Small intestine (tissue), 16 donors: ENCODE measurements at places on chromosomes 7 and 10. TPM values are rescaled to one million over a fixed set of nuclear protein-coding genes. Genes with fewer than 3 reads are reported as not detected.

DNA sequence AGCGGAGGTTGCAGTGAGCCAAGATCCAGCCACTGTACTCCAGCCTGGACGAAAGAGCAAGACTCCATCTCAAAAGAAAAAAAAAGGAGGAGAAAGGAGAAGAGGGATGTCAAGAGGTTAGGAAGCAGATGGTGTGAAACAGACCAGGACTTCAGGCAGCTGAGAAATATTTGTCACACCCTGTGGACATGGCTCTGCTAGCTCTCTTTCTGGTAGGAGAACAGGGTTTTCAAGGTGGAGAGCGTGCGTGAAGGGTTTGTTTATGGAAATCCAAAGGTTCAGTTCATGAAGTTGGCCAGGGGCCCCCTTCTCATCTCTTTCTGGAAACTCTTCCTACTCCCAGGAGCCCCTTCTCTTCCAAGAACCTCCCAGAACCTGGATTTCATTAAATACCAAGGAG is 110.8 kb upstream of the GALNT17 start:
- no peak overlapping the region for H3K27ac ChIP-seq
- no peaks in the 10 kb centered on the region for H3K36me3 ChIP-seq

DNA sequence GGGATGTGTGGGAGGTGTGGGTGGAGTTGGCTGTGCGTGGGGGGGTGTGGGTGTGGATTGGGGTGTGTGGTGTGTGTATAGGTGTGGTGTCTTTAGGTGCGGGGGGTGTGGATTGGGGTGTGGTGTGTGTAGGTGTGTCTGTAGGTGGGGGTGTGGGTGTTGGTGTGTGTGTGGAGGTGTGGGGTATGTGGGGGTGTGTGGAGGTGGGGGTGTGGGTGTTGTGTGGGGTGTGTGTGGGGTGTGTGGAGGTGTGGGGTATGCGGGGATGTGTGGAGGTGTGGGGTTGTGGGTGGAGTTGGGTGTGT is 33.9 kb downstream of the SPDYE17 start:
- no peak overlapping the region for H3K27ac ChIP-seq
- H3K4me3 ChIP-seq = no peak overlapping the region
- DNase-seq = no peak
- peaks cover 27% of the 10 kb centered on the region for H3K36me3 ChIP-seq
- no peaks in the 10 kb centered on the region for H3K4me1 ChIP-seq

- peaks cover 7% of the 10 kb centered on the region for H3K4me1 ChIP-seq
- H3K36me3 ChIP-seq = no peaks in the 10 kb centered on the region
- DNase-seq = peak; percentile 56
- no peak overlapping the region for H3K4me3 ChIP-seq
- H3K27me3 ChIP-seq = no peaks in the 10 kb centered on the region
- H3K27ac ChIP-seq = no peak overlapping the region
Measured at GRCh38 chr7:99219185-99219767, 11.4 kb upstream of the KPNA7 start.

DNA sequence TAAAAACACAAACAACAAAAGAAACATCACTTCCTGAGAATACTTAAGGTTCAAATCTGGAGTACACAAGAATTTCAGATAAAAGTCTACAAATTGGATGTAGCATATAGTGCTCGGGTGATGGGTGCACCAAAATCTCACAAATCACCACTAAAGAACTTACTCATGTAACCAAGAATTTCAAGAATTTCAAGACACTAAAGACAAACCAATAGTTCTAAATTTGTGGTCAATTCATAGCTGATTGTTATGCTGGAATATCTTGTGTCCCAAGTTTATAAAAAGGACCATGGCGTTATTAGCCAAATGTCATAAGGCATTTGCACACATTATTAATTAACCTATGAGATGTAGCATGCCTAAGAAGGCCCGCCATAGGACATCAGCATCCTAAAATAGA is 1204.1 kb upstream of the AUTS2 start:
- H3K27ac ChIP-seq = no peak overlapping the region
- no peak for DNase-seq
- H3K27me3 ChIP-seq = no peaks in the 10 kb centered on the region
- no peak overlapping the region for H3K4me3 ChIP-seq
- H3K4me1 ChIP-seq = no peaks in the 10 kb centered on the region
- no peaks in the 10 kb centered on the region for H3K36me3 ChIP-seq

DNA sequence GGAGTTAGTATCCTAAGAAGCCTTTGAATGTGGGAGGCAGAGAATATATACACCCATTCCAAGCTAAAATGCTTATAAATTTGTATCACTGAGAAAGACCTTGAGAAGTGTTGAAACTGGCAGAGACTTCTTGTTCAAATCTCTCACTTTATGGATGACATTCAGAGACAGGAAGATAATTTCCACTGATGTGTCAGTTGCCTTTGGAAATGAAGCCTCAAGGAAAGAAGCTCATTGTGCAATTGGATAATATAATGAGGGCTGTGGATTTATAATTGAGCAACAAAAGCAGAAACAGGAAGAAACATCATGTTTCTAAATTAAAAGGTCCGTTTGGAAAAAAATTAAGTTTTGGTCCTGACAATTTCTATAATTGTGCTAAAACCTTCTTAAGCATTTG is 789.9 kb upstream of the IGFBP3 start:
- no peaks in the 10 kb centered on the region for H3K27me3 ChIP-seq
- no peak for DNase-seq
- no peaks in the 10 kb centered on the region for H3K36me3 ChIP-seq
- H3K4me1 ChIP-seq = peaks cover 2% of the 10 kb centered on the region
- no peak overlapping the region for H3K4me3 ChIP-seq

DNA sequence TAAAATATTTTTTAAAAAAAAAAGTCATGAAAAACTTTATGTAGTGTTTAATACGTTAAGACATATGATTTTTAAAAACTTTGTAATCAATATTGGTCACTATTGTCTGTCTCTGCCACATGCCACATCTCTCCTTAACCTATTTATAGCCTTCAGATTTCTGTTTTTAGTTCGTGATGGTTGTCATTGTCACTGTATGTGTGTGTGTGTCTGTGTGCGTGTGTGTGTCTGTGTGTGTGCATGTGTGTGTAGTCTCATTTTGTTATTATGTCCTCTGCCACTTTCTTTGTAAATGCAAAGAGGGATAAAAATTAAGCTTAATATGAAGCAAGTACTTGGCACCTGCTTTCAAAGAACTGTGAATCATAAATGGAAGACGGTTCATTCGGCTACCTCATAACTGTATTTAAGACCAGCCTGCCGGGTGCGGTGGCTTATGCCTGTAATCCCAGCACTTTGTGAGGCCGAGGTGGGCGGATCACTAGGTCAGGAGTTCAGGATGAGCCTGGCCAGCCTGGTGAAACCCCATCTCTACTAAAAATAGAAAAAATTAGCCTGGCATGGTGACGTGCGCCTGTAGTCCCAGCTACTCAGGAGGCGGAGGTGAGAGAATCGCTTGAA is 354.0 kb downstream of the ARL4A start:
- H3K4me1 ChIP-seq = no peaks in the 10 kb centered on the region
- H3K36me3 ChIP-seq = no peaks in the 10 kb centered on the region

GRCh38 chr10:1270906-1271305 is 214.7 kb downstream of the WDR37 start:
- no peak overlapping the region for H3K27ac ChIP-seq
- H3K27me3 ChIP-seq = no peaks in the 10 kb centered on the region
- H3K36me3 ChIP-seq = no peaks in the 10 kb centered on the region
- H3K4me3 ChIP-seq = no peak overlapping the region

DNA sequence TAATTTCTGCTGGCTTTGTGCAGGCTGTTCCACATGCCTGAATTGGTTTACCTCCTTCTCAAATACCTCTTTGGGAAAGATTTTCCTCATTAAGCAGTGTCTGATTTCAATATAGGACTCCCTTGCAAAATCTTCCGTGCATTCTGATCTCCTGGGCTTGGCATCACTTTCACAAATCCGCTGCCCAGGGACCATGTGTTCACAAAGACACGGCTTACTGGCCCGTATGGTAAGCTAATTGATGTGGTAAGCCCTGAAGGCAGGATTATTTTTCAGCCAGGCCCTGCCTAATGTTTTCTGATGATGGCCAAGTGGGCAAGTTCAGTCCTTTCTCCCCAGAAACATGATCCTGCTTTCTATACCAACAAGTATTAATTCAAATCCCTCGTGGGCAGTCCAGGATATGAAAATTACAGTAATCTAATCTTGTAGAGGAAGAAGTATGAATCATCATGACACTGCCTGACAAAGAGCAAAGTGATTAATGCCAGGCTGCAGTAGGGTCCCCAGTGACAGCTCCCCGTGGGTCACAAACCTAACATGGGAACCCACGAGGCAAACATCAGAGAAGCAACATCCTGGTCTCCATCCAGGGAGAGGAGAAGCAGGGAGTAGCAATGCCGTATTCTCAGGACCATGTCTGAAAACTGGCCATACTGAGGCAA is 11.6 kb upstream of the SVIL start:
- H3K36me3 ChIP-seq = no peaks in the 10 kb centered on the region
- peaks cover 4% of the 10 kb centered on the region for H3K4me1 ChIP-seq
- H3K27me3 ChIP-seq = no peaks in the 10 kb centered on the region
- peak; percentile 30 for DNase-seq

- DNase-seq = no peak
- H3K27me3 ChIP-seq = no peaks in the 10 kb centered on the region
- no peaks in the 10 kb centered on the region for H3K36me3 ChIP-seq
- no peaks in the 10 kb centered on the region for H3K4me1 ChIP-seq
Measured at GRCh38 chr7:91434836-91435235, 170.6 kb downstream of the FZD1 start.

- H3K27ac ChIP-seq = no peak overlapping the region
- H3K4me1 ChIP-seq = no peaks in the 10 kb centered on the region
- no peaks in the 10 kb centered on the region for H3K27me3 ChIP-seq
Measured at GRCh38 chr10:20457649-20458048, 439.5 kb downstream of the NEBL start.

DNA sequence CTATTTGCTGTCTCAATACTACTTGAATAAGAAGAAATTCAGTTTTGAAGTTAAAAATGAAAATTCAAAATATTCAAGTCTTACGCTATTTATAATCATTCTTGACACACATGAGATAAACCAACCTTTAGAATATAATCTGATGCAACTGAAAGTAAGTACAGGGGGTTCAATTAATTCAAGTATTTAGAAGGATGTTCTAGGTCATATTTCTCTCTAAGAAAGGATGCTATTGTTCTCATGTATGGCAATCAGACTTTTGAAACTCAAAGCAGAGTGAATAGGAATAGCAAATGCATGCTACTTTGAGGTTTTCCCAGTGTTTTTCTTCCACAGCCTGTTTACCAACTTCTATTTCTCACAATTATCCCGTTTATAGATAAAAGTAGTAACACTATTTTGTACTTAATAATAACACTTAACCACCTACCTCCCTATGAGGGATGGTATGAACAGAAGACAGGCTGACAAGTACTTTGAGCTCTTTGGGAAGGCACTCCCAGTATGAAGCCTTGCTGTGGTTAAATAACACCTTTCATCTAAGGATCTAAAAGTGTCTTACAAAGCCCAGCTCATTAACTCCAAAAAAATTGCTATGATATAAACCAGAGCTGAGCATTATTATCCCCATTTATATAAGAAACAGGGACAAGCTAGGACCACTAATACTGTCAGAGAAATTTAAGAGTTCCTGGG is 18.0 kb upstream of the SPOCK2 start:
- peaks cover 6% of the 10 kb centered on the region for H3K4me1 ChIP-seq
- DNase-seq = no peak
- H3K4me3 ChIP-seq = no peak overlapping the region
- H3K27ac ChIP-seq = no peak overlapping the region
- no peaks in the 10 kb centered on the region for H3K27me3 ChIP-seq
- H3K36me3 ChIP-seq = no peaks in the 10 kb centered on the region

DNA sequence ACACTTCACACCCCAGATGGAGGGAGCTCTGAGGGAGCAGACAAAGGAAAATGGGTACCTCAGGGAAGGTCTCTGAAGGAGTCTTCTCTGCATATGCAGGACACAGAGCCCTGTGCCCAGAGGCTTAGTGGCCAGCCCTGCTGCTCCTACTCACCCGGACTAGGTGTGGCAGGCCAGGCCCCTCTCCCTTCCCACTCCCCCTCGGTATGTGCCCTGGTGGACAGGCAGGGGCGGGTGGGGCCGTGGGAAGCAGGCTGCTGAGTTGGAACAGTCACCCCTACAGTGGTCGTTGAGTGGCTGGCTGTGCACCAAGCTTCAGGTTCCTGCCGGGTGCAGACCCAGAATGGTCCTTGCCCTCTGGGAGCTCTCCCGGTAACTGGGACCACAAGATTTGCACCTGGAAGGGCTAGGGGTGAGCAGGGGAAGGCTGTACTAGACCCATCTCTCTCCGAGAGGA is 68.6 kb downstream of the ZMIZ1 start:
- H3K27ac ChIP-seq = peak overlapping the region; percentile 61
- no peak for DNase-seq
- peaks cover 13% of the 10 kb centered on the region for H3K4me1 ChIP-seq
- no peak overlapping the region for H3K4me3 ChIP-seq
- H3K27me3 ChIP-seq = no peaks in the 10 kb centered on the region

GRCh38 chr10:132065491-132066105 is at the start of gene JAKMIP3:
JAKMIP3 (plus strand) TSS chr10:132065946; CDS start chr10:132104809, 38,863 bp downstream.
- peak within 1 kb of the TSS; percentile 21 for H3K4me3 ChIP-seq
- DNase-seq = peak; percentile 58
- H3K27ac ChIP-seq = no peak within 1 kb of the TSS
- no peaks in the 10 kb centered on the region for H3K27me3 ChIP-seq
- no peaks in the 10 kb centered on the region for H3K36me3 ChIP-seq

GRCh38 chr10:70459774-70460490 is 18.5 kb upstream of the NODAL start:
- no peak for DNase-seq
- H3K27me3 ChIP-seq = peaks cover 51% of the 10 kb centered on the region
- H3K4me1 ChIP-seq = no peaks in the 10 kb centered on the region
- H3K36me3 ChIP-seq = no peaks in the 10 kb centered on the region

DNA sequence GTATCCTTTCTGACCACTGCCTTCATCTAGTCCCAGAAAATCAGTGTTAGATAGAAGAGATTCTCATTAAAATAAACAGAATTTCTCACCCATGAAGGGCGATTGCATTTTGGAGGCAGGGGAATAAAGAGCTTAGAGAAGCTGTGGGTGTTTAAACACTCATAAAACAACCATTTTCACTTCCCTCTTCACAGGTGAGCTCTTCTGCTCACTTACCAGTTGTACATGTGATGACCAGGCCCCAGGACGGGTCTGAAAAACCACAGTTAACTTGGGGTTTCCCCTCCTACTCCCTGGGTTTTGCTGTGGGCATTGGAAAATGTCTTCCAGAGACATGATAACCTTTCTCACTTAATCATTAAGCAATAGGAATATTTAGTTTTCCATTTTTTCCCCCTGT is 411.6 kb upstream of the DPP6 start:
- H3K4me3 ChIP-seq = no peak overlapping the region
- H3K4me1 ChIP-seq = no peaks in the 10 kb centered on the region
- H3K27ac ChIP-seq = no peak overlapping the region
- DNase-seq = no peak

DNA sequence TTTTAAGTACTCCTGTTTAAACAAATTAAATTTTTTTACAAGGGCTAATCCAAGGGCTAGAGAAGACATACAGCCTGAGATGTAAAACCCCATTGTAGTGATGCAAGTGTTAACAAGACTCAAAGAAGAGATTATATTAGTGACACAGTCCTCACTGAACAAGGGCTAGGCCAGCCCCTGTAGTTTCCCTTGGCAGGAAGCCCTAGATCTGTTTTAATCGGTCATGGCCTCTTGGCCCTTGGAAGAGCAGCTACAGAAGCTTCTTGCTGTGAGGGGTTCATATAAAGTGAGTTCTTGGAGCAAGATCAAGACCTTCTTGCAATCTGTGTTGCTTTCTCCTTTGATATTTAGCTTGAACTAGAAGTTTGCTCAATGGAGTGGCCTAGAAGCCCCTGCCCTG is 1339.4 kb downstream of the XPNPEP1 start:
- no peaks in the 10 kb centered on the region for H3K36me3 ChIP-seq
- H3K4me3 ChIP-seq = no peak overlapping the region
- no peak for DNase-seq

DOCK1 gene
- 27.0 TPM for polyA plus RNA-seq

SEPHS1 gene
- 31.9 TPM for polyA plus RNA-seq

SPDYE11 gene
- not detected for polyA plus RNA-seq

PNLIP gene
- not detected for polyA plus RNA-seq

LRRD1 gene
- not detected for polyA plus RNA-seq

OR13A1 gene
- polyA plus RNA-seq = not detected
